ENCODE measurements at places on chromosomes 6 and 20.

DNA sequence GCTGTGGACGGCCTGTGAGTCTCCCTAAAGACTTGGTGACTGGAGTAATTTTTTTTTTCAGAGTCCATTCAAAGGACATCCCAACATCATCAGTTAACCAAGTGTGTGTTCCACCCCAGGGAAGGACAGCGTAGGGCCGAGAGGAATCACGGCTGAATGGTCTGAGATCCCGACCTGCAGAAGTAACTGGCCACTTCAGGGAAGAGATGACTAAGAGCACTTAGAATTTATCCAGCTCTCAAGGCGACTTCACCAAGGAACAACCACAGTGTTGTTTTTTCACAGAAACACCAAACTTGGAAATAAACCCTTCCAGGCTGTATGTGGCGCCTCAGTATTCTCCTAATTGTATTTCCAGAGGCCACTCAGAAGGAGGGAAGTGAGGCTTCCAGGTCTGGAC, 231.6 kb downstream of the FNDC1 start:
- DNase-seq: no peak

- no peak for DNase-seq
These were observed 528.6 kb downstream of the PRKN start for GRCh38 chr6:162198925-162199324.

DNA sequence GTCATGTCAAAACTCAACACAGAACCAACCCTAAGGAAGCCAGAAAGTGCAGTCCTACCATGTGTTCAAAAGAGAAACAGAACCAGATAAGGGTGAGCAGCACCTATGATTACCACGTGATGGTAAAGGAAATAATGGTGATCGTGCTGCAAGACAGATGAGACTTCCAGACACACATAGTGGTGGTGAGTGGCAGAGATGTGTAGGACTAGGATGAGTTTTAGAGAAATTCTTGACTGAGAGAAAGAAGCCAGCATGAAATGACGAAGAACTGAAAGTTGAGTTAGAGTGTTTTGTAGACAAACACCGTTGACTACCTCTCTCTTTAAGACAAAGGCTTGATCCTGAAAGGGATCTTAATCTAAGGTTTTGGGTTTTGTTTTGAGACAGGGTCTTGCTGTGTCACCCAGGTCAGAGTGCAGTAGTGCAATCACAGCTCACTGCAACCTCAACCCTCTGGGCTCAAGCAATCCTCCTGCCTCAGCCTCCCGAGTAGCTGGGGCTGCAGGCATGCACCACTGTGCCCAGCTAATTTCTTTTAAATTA, 10.6 kb upstream of the BTBD9 start:
- no peak for DNase-seq

GRCh38 chr6:105594821-105595220, 191.9 kb upstream of the PREP start:
- no peak for DNase-seq

- no peak for DNase-seq
These were observed 112.6 kb downstream of the FRK start for GRCh38 chr6:115947966-115948541.

DNA sequence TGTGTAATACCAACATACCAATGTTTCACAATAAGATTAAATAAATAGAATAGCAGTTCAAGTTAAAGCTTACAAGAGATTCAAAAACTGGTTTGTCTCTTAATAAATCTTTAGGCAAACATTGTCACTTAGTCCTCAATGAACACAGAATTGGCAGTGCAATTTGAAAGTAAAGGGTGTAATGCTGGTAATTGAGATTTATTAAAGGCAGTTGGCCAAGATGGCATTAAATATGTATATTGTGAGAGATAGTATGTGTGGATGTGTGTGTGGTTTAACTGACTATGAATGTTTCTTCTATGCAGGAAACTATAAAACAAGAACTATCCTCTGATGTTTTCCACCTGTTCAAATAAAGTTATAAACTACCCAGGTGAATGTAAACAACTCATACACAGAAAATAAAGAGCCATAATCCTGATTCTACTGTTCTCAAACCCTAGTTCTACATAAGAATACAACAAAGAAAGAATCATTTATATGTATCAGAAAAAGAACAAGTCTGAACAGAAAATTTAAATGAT, 267.9 kb upstream of the PTCHD4 start:
- no peak for DNase-seq

GRCh38 chr6:133456439-133456838, 215.3 kb downstream of the EYA4 start:
- no peak for DNase-seq

DNA sequence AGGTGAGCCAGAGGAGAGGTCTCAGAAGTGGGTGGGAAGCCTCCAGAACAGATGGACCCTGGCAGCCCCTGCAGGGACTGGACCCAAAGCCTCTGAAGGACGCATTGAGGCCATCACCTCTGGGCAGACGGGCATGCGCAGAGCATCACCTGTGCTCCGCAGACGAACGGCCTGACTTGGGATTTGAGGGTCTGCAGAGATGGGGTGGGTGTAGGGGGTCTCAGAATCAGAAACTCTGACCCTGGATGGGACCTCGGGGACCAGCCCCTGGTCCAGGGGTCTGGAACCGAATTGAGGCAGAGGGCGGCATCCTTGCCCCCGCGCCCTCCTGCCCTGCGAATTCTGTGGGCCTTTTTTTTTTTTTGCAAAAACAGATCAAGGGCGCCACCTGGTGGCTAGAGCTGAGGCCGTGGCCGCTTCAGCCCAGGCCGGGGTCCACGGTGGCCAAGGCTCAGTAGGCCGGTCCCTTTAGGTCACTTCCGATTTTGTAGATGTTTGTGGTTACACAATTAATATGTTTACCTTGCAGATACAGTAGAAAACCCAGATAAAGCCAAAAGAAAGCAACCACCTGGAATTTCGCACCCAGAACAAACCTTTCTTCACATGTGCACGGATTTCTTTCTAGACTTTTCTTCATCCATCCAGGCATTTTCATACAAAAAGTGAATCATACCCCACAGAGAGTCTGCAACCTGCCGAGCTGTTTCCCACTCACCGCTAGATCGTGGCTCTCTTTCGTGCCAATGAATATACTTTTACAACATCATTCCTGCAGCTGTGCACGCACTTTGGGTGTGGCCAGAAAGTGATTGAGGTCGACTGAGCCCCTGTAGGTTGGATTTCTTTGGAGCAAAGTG, 25.9 kb downstream of the ZBP1 start:
- peak; percentile 38 for DNase-seq

DNA sequence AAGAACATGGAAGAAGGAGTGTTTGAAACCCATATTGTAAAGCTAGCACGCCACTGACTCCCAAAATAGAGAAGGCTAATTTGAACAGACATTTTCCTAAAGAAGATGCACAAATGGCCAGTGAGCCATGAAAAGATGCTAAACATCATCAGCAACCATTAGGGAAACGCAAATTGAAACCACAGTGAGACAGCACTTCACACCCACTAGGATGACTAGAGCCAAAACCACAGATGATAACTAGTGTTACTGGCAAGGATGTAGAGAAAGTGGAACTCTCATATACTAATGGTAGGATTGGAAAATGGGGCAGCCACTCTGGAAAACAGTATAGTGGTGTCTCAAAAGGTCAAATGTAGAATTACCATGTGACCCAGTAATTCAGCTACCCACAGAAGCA, 58.2 kb downstream of the BMP7 start:
- no peak for DNase-seq

GRCh38 chr20:48267860-48268633, 482.8 kb upstream of the SULF2 start:
- DNase-seq: no peak

DNA sequence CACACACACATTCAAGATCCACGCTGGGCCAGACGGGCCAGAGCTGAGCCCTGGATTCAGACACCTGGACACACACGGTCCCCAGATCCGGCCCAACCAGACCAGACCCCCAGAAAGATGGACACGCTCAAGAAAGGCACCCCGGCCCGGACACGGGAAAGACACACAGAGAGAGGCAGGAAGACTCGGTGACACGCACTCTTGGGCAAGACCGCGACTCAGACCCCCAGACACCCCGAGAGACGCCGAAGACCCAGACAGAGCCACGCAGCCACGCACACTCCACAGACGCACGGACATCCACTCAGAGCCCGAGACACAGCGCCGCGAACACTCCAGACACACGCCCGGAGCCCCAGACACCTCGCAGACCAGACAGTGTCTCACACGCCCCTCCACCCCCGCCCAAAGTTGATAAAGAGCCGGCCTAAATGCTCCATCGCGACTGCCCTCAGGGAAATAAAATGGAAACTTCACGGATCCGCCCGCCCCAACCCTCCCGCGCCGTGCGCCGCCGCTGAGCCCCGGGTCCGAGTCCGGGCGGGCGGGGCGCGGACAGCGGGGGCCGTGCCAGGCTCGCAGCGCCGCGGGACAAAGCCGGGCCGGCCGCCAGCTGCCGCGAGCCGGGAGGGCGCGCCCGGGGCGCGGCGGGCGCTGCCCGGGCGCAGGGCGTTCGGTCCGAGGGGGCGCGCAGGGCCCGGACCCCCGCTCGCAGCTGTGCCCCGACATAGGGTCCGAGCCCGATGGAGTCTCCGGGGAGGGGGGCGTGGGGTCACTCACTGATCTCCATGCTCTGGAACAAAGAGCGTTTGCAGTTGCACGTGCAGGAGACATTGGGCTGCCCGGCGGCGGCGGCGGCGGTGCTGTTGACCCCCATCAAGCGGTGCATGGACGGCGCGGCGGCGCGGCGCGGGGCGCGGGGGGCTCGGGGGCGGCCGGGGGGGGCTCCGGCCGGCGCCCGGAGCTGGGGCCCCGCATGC, 831 bp downstream of the PMEPA1 start:
- DNase-seq: no peak

DNA sequence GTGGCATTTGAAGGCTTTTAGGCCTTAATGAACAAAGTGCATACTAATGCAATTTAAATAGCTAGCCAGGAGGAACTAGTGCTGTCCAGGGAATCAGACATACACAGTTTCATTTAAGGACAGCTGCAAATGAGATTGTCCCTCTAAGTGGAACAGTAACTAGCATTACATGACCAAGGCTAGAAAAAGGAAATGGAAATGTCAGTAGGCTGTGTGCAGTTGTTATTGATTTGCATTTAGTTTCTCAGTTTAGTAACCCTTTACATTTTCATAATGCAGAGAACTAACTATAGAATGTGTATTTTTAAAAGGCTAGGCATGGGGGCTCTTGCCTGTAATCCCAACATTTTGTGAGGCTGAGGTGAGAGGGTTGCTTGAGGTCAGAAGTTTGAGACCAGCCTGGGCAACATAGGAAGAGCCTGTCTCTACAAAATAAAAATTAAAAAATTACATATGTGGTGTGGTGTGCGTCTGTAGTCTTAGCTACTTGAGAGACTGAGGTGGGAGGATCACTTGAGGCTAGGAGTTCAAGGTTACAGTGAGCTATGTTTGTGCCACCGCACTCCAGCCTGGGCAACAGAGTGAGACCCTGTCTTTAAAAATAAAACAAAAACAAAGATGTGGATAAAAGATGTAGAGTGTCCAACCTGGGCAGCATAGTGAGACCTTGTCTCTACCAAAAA, 468.0 kb downstream of the UTRN start:
- no peak for DNase-seq

DNA sequence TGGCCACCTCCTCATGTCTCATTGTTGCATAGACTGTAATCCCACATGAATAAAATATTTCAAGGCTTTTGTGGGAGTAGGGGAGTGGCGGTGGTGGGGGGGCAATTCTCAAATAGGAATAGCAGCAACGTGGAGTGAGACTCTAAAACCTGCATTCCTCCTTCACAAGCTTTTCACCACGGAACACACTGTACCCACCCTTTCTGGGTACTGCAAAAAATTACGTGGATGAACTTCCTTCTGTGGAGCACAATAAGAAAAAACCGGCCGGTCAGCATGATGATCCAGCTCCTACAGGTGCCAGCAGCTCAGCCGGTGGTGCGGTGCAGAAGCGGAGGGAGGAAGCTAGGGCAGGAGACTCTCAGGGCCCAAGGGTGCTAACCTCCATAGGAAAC, 930 bp upstream of the RRAGD start:
- no peak for DNase-seq

Data from inflammatory macrophage (primary cell).